ENCODE measurements at places on chromosomes 5 and 9.

DNA sequence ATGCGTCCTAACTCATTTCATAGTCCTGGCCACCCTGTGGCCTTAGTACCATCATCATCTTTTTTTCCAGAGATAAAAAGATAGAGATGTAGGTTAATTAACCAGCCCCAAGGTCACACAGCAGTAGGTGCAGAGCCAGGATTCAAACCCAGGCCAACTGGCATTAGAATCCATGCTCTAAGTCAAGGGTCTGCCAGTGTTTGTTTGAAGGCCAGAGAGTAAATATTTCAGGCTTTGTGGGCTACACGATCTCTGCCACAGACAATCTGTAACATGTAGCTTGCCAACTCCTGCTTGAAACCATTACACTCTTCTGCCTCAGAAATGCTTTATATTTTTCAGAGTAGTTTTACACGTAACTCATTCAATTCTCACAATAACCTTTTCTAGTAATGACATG is 119.6 kb downstream of the EFNA5 start:
- DNase-seq, result no peak

GRCh38 chr5:140317859-140318258 is 15.0 kb upstream of the PFDN1 start:
- no peak for DNase-seq

GRCh38 chr9:116156621-116157314 is 3.2 kb downstream of the PAPPA start:
- DNase-seq, result no peak

DNA sequence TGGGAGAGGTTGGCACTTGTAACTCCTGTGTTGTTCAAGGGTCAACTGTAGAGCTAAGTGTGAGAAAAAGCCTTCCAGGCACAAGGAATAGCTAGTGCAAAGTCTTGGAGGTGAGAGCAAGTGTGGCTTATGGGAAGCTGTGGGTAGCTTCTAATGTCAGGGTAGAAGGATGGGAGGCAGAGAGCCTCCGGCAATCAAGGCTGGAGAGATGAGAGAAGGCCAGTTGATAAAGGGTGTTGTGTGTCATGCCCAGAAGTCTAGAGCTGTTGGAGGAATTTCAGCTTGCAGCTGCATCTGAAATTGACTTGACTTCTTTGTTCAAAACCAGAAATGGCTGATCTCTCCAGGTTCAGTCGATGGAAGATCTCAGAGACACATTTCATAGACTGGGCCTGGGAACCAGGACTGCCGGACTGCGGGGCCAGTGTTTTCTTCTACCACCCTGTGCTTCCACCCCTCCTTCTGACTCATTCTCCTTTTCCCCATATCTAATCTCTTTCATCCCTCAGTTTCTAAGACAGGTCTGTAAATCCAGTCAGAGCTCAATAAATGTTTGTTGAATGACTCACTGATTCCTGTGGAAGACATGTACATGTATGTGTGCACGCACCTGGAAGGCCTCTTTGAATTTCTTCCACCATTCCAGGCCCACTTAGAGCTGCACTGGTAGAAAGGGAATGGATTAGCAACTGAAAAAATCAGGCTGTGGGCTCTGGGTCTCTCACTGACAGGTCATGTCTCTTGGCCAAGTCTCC is 67.8 kb upstream of the KLF4 start:
- DNase-seq, result no peak

GRCh38 chr9:84323858-84324257 is 16.7 kb downstream of the SLC28A3 start:
- no peak for DNase-seq

GRCh38 chr9:134390947-134391318 is 64.7 kb downstream of the RXRA start:
- DNase-seq, result no peak

DNA sequence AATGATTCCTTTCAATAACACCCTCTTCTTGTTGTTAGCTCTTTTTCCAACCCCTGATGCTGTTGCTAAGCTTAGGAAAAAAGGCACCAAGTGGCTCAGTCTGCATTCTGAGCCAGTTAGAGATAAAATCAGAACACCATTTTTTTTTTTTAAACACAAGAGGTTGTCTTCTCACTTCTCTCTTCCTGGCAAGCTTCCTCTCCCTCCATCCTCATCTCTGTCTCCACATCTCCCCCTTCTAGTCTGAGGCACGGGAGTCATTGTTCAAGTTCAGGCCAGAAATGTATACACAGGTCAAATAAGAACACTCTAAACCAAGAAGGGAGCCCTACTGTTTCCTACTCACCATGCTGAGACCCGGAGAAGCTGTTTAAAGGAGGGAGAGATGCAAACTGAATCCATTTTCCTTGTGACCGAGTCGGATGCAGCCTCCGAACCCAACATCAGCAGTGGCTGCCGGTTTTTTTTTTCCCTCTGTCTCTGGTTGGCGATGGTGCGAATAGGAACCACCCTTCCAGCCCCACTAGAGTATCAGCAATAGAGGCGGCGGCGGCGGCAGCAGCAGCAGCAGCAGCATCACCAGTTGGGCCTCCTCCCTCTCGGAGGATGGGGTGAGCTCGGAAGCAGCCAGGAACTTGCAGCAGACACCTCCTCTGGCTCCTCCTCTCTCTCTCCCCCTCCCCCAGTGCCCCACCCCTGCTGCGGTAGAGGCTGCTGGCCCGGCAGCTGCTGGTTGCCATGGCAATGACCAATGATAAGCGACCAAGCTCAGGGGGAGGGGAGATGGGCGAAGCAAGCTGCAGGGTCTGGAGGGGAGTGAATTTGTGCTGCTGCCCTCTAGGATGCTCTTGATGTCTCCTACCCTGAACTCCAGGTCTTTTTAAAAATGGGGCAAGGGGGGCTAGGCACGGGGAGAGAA is at the start of gene JAKMIP2:
Gene JAKMIP2 (minus strand): TSS at position 619 of the 919 bp plus-strand sequence. CDS start 110,922 bp downstream, outside the sequence.
- peak; percentile 55 for DNase-seq

- DNase-seq, result no peak
These were observed 20.4 kb downstream of the GOLPH3 start for GRCh38 chr5:32153723-32154122.

DNA sequence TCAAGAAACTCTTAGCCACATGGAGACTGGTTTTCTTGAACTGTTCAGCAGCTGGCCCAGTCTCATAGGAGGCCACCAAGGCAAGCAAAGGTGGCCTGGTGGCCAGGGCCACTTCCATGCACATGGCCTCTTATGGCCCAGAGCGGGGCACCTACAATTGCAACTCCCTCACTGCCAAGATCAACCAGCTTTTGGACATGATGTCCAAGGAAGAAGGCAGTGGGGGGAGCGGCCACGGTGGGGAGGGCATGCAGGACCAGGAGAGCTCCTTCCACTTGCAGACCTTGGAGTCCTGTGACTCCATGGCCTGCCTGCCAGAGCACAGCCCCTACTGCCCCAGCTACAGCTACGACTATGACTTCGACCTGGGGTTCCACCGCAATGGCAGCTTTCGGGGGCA is 398.9 kb upstream of the PTPRD start:
- no peak for DNase-seq

GRCh38 chr5:107539726-107540330 is 130.9 kb downstream of the EFNA5 start:
- no peak for DNase-seq

GRCh38 chr9:76808636-76809035 is 44.4 kb downstream of the PCA3 start:
- no peak for DNase-seq

- DNase-seq, result no peak
These were observed 35.3 kb downstream of the NDFIP1 start for GRCh38 chr5:142143878-142144277.

DNA sequence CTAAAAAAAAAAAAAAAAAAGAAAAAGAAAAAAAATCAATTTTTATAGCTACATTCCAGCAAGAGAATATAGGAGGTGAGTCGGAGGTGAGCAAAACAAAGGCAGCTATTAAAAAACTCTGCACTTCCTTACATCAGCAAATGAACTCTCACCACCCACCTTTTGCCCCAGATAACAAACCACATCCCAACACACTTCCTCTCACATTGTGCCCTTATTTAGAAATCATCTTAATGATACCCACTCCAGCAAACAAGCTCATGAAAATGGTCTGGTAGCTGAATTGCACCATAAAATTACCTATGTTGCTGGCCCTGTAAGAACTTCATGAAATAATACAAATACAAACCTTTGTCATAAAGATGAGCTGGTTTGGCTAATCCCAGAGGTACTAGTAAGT is 82.9 kb downstream of the CEMIP2 start:
- DNase-seq, result no peak

- DNase-seq, result no peak
These were observed 592.7 kb upstream of the BRINP1 start for GRCh38 chr9:119961774-119962424.

DNA sequence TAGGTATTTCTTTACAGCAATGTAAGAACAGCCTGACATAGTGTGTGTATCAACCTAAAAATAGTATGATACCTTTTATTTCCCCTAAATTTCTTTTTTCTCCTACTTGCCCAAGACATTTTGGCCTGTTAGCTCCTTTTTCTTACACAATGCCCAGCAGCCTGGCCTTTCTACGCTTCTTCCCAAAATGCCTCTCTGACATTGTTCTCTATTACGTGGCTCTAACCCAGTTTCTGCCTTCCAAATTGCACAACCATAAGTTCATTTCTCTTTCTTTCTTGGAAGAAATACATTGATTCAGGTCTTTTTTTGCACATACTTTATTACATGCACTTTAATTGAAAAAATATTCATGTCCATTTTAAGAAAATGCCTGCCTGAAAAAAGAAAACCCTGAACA is 408.2 kb downstream of the PRR16 start:
- no peak for DNase-seq

- no peak for DNase-seq
These were observed 198.9 kb downstream of the TAF11L14 start for GRCh38 chr5:17832949-17833745.

GRCh38 chr5:155783246-155783645 is 543.7 kb upstream of the SGCD start:
- no peak for DNase-seq

Data from stimulated activated CD4-positive, alpha-beta T cell treated with anti-CD3 and anti-CD28 coated beads, Interleukin-1b, Interleukin-23, amount 100 ng/mL, for 4 hours (primary cell).